ENCODE measurements at places on chromosomes 11 and 22.

DNA sequence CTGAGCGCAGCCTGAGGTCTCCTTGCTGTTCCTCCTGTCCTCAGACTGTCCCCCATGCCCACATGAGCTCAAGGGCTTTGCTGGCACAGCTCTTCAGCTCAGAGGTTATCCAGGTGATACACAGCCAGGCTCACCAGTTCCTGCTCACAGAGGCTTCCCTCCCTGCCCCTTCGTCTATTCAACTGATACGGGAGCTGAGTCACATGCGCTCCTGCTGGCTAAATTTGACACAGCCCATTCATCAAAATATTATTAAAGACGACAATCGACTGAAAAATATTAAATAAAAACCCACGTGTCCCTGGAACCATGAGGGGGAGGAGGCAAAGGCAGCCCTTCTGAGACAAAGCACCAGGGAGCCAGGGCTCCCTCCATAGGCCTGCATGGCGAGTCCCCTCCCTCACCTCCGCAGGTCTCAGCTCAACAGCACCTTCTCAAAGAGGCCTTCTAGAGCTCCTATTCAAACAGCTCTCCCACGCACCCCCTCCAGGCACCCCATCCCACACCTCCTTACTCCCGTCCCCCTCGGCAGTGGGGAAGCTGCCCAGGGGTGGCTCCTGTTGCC, 40.5 kb downstream of the DUSP8 start:
- DNase-seq: no peak

GRCh38 chr22:21714059-21714770, 21.4 kb downstream of the YPEL1 start:
- peak; percentile 2 for DNase-seq

DNA sequence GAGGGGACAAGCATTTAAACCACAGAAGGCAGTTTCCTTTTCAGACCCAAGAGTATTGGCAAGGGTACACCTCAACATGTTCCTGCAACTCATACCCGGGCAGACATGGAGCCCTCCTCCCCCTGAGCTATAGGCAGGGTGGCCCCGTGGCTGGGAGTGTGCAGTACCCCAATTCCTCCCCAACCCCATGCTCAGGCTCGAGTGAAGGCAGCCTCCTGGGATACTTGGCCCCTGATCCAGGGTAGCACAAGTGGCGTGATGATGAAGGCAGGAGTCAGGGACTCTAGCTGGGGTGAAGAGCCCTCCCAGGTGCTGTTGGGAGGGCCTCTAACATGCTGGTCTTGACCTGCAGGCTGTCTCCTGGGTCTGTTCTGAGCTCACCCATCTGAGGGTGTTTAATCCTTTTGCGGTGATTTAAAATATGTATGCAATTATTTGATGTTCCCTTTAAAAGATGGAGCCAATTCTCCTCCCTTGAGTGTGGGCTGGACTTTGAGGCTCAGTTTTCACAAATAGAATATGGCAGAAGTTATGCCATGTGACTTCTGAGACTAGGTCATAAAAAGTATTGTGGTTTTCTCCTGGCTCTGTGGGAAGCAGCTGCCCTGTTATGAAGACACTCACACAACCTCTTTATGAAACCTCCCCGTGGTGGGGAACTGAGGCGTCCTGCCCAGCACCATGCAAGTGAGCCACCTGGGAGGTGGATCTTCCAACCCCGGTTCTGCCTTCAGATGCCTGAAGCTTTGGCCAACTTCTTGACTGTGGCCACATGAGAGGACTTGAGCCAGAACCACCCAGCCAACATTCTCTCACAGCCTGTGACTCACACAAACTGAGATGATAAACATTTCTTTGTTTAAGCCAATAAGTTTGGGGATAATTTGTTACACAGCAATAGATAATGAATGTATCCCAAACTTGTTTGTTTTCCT, 54.7 kb upstream of the NECTIN1 start:
- DNase-seq: no peak

GRCh38 chr11:59666969-59667368, 1.9 kb downstream of the PATL1 start:
- DNase-seq: no peak

DNA sequence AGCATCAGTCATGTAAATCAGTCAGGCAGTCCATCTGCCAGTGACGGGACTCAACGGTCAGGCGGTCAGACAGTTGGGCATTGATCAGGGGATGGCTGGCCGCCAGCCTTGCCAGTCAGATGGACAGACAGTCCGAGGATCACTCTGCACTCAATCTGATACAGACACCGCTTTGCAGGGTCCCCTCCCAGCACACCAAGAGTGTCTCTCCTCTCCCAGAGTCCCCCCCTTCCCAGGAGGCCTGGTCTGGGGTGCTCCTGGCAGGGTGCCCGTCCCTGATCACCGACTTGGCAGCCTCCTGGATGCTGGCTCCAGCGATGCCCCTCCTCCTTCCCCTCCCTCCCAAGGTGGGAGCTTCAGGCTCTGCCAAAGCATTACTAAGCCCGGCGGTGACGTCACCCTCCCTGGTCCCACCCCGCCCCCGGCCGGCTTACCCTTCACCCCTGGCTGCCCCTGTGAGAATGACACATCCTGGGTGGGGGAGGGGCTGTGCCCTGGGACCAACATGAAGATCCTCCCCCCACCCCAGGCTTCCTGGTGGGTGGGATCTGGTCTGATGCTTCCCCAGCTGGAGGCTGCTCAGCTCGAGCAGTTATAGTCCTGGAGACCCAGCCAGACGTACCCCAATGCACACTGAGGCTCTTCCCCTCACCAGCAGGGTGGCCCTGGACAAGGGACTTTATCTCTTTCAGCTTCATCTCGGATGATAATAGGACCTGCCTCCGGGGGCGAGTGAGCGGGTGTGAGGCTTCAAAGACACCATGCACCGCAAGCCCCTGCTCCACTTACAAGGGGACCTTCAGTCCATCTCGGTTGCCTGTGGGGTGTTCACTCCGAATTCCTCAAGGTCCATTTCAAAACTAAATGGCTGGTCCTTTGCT, 69.2 kb downstream of the CD82 start:
- no peak for DNase-seq

- no peak for DNase-seq
Measured at GRCh38 chr11:102234779-102235439, 82.4 kb upstream of the BIRC3 start.

DNA sequence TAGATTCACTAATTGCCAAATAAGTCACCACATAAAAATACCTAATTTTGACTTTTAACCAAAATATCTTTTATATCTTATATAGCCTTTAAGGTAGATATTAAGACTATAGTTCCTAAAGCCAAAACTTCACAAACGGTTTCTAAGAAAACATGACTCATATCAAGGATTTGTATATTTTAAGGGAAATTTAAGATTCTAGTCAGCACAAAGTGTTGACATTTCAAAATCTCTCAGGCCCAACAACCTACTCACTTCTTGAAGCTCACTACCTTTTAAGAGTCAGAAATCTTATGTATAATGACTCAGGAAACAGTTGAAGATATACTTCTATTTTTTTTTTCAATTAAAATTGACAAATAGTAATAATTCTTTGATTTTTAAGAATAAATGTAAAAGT, 221.9 kb downstream of the SBF2 start:
- DNase-seq: no peak

- no peak for DNase-seq
Measured at GRCh38 chr11:56898856-56899255, 89.9 kb upstream of the OR5AK2 start.

- no peak for DNase-seq
Measured at GRCh38 chr22:42162728-42163489, 32.3 kb upstream of the CYP2D6 start.

DNA sequence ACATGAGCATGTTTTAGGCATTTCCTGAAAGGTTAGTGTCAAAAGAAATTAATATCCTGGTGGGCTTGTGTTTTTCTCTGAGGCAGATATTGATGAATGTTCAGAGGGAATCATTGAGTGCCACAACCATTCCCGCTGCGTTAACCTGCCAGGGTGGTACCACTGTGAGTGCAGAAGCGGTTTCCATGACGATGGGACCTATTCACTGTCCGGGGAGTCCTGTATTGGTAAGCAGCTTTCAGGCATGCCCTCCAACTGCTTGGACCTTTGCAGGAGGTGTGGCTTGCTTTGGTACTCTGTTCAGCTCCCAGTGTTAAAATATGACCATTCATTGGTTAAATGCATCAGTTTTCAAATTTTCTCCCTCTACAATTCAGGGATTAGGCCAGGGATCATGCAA, 658.6 kb upstream of the ANO5 start:
- no peak for DNase-seq

- DNase-seq: no peak
Measured at GRCh38 chr11:112292785-112293407, 32.2 kb upstream of the PLET1 start.

DNA sequence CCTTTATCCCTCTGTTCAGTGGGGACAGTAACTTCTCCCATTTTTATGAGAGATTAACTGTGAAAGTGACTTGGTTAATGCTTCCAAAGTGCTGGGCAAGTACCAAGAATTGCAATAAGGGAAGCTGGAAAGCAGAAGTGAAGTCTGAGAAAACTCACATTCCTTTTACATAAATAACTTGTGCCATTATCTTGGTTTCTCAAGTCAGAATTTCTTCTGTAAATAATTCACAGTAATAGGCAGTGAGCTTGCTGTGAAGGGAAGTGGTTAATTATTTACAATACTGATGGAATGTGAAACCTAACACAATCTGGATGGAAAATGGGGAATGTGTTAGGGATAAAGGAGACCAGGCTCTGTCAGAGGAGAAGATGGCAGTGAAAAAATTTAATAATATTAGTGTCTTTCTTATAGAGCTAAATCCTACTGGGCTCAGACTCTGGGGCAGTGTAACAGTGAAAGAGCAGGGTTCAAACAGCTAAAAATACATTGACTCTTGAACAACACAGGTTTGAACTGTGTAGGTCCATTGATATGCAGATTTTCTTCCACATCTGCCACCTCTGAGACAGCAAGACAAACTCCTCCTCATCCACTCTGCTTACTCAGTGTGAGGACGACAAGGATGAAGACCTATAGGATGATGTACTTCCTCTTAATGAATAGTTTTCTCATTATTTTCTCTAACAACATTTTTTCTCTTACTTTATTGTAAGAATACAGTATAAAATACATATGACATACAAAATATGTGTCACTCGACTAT, 251.5 kb upstream of the ISX start:
- no peak for DNase-seq

- DNase-seq: peak; percentile 49
Measured at GRCh38 chr11:75022759-75023396, 34.1 kb downstream of the NEU3 start.

GRCh38 chr11:130776061-130776419, 140.2 kb downstream of the SNX19 start:
- DNase-seq: no peak

GRCh38 chr22:42758931-42759629, 38.4 kb upstream of the A4GALT start:
- no peak for DNase-seq

- DNase-seq: no peak
Measured at GRCh38 chr11:14350215-14350614, 8.8 kb downstream of the RRAS2 start.

DNA sequence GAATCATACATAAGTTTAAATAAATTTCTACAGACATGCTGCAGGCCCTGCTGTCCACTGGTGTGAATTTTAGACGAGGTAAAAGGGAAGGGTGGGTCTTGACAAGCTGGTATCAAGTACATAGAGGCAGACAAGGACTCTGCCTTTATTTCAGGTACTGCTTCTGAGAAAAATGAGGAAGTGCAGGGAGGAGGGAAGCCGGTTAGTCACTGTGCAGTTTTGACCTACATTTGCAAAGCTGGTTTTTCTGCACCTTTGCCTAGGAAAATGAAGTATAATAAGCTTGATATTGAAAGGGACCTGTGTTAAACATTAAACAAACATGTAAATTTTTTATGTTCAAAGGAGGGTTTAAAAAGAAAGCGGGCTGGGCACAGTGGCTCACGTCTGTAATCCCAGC, 24.6 kb downstream of the TMEM45B start:
- no peak for DNase-seq

DNA sequence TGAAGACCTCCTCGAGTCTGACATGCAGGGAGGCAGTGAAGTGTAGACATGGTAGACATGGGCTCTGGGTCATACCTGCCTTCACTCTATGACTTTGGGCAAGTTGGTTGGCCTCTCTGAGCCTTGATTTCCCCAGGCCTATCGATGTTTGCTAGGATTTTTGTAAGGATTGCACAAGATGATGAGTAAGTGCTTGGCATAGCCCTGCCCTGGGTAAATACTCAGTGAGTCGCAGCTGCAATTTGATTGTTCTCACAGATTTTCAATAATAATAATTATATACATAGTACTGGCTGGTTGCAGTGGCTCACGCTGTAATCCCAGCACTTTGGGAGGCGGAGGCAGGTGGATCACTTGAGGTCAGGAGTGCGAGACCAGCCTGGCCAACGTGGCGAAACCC, 18.1 kb downstream of the MCM5 start:
- no peak for DNase-seq

GRCh38 chr11:109994907-109995306, 98.3 kb upstream of the ZC3H12C start:
- DNase-seq: no peak

DNA sequence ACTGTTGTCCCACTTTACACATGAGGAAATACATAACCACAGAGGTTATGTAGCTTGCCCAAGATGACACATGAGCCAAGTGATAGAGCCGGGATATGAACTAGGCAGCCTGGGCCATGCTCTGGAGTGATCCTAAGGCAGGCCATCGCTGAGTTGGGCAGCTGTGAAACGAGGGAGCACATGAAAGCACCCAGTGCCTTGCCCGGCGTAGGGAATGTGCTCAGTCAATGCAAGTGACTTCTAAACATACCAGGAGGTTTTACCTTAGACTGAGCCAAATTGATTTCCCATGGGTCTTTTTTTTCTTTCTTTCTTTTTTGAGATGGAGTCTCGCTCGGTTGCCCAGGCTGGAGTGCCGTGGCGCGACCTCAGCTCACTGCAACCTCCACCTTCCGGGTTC, 10.5 kb downstream of the GRIK4 start:
- no peak for DNase-seq

GRCh38 chr22:46508491-46508999, 28.9 kb downstream of the CELSR1 start:
- DNase-seq: no peak

GRCh38 chr11:80846442-80846841, 1405.6 kb upstream of the TENM4 start:
- DNase-seq: no peak

GRCh38 chr11:123325533-123325932, 104.5 kb upstream of the GRAMD1B start:
- no peak for DNase-seq

GRCh38 chr11:106988151-106989077, 29.9 kb downstream of the GUCY1A2 start:
- DNase-seq: no peak

GRCh38 chr22:17112491-17113042, 8.6 kb downstream of the TMEM121B start:
- no peak for DNase-seq
